ENCODE measurements at places on chromosomes 12 and 14. TPM values are rescaled to one million over a fixed set of nuclear protein-coding genes. Genes with fewer than 3 reads are reported as not detected.

The CRADD gene
- polyA plus RNA-seq = 25.8 TPM

The CCDC60 gene
- polyA plus RNA-seq = not detected

The LRP6 gene
- not detected for polyA plus RNA-seq

The LRTM2 gene
- polyA plus RNA-seq = not detected

GRCh38 chr12:26358651-26359050, 163.3 kb downstream of the SSPN start:
- no peak for DNase-seq

GRCh38 chr12:88982694-88983093, 369.6 kb downstream of the DUSP6 start:
- no peak for DNase-seq

DNA sequence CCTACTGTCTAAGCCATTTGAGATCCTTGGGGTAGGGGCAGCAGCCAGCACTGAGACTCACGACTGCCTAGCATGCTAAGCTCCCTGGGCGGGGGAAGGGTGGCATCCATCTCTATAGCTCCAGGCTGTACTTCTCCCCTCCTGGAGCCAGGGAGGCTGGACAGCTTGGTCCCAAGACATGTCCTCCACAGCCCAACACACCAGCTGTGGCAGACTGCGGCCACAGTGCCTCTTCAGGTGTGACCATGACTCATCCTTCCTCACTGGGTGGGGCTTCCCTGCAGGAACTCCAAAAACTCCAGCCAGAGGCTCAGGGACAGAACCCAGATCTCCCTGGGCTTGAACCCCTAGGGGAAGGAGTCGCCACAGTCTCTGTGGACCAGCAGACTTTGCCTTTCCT, 193.9 kb downstream of the GPHN start:
- DNase-seq = no peak

DNA sequence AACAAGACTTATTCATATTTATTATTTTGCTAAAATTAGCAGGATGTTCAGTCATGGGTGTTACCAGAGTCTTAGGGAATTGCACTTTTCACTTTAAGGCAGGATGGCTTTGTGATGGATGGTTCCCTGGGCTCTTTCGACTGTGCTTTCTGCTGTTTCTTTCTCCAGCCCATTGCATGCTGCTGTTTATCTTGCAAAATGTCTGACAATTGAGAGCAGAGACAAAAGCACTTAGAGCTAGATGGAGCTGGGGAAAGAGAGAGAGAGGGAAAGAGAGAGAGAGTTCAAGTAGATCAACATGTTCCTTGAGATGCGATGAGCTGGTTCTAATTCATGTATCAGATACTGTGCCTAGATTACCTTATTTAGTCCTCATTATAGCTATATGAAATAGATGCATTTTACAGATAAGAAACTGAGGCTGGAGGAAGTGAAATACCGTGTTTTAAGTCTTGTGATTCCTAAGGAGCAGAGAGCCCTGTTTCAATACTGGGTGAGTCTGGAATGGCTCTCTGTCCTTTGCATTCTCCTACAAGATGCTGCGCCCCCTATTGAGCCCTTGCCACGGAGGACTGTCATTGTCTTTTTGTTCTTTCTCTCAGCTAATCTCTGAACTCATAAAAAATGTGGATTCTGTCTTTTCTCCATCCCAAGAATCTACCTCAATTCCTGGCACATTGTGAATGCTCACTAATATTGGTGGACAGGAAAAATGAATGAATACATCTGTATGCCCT, 227.9 kb downstream of the ALG10B start:
- DNase-seq = no peak

DNA sequence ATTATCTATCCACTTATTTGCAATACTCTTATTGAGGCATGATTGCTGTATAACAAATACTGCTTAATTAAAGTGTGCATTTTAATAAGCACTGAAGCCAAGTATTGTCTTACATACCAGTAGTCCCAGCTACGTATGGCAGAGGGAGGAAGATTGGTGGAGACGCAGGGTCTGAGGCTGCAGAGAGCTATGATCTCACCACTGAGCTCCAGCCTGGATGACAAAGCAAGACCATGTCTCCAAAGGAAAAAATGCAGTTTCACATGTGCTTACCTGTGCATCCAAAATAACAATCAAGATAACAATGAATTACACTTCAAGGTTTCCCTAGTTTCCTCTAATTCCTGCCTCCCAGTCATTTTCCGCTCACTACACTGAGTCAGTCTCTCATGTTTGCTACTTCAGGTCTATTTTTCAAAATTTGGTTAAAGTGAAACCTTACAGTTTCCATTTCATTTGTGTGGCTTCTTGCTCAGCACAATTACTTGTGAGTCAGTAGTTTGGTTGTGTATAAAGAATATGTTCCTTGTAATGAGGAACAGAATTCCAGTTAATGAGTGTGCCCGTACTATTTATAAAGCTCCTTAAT, 1250.1 kb downstream of the TMEM121 start:
- no peak for DNase-seq
